ENCODE measurements at places on chromosomes 5 and 9. TPM values are rescaled to one million over a fixed set of nuclear protein-coding genes. Genes with fewer than 3 reads are reported as not detected.

GRCh38 chr5:113187906-113188305, 211.3 kb downstream of the DCP2 start:
- DNase-seq: no peak

- DNase-seq: no peak
Measured at GRCh38 chr5:83277953-83278352, 193.6 kb upstream of the VCAN start.

DNA sequence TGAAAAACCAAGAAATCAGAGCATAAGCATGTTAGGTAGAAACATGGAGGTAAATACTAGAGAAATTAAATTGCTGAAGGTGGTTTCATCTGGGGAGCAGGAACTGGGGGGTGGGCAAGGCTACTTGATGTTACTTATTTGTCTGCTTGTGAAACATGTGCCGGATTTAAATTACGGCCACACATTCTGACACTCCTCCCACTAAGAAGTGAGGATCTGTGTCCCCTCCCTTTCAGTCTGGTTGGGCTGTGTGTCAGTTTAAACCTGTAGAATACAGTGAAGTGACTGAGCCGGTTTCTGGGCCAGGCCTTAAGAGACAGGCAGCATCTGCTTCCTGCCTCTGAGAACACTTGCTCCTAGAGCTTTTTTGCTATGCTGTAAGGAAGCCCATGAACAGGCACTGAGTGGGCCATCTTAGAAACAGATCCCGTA, 2.3 kb upstream of the IARS1 start:
- no peak for DNase-seq

DNA sequence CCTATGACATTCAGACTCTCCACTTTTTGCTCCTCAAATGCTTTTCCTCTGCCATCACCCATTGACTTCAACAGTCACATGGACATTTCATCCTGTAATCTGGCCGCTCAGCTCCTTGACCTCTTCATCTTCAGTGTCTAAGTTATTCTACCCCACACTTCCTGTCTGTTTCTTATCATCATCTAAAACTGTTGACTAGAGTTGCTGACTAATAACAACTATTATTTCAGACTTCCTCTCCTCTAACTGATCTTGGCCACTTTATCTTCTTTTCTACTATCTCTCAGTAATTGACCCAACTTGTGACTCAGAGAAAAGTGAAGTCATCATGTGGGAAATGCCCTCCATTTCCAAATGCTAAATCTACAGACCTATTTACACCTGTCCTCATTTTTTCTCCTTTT, 254.7 kb upstream of the TRPC7 start:
- no peak for DNase-seq

- no peak for DNase-seq
Measured at GRCh38 chr5:105430516-105430915, 1867.9 kb upstream of the NUDT12 start.

DNA sequence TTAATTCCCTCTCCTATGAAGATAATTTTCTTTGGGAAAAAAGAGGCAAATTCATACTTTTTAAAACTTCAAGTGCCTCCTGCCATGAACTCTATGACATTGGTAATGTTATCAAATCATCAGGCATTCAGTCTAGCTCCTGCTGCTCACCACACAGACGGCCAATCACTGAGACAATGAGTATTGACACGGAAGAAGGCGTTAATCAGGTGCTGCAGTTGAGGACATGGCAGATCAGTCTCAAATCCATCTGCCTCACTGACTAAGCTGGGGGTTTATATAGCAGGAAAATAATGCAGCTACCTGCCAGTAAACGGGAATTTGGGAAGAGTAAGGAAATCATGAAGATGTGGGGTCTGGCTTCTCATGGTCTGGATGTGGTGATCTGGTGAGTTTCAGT, 1087.7 kb downstream of the CDH9 start:
- DNase-seq: no peak

DNA sequence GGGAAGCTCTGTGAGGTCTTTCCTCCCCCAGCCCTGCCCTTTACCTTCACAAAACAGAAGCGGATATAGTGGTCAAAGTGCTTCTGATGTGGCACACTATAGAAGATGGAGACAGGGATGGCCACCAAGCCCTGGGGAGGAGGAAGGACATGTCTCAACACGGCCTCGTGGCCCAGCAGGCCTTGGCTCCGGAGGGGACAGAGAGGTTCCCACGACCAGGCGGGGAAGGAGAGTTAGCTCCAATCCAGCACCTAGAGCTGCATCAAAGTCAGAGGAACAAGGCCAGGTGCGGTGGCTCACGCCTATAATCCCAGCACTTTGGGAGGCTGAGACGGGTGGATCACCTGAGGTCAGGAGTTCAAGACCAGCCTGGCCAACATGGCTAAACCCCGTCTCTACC, 4.1 kb upstream of the SPOUT1 start:
- no peak for DNase-seq

DNA sequence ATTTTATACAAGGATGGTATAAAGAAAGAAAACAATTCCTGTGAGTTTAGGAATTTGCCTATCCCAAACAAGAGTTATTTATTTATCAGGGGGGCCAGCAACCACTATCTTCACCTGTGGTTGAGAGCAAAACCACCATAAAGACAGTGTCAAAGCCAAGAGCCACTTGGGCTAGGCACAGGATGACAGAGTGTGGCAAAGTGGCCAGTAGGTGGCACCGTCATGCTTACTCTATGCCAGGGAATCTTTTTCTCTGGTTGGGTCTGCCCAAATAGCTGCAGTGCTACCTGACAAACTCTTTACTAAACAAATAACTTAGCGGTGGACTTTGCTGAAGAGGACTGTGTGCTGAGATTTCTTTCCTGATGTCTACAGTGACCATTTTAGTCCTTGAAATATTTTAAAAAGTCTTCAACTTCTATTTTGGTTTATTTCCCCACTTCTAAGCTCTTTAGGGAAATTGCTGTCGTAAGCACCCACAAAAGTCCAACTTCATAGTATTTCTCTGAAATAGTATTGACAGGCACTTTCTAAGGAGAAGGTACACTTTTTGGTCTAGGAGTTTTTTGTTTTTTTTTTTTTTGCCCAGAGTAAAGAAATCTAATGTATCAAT, 285.0 kb downstream of the RFX3 start:
- DNase-seq: peak; percentile 88

DNA sequence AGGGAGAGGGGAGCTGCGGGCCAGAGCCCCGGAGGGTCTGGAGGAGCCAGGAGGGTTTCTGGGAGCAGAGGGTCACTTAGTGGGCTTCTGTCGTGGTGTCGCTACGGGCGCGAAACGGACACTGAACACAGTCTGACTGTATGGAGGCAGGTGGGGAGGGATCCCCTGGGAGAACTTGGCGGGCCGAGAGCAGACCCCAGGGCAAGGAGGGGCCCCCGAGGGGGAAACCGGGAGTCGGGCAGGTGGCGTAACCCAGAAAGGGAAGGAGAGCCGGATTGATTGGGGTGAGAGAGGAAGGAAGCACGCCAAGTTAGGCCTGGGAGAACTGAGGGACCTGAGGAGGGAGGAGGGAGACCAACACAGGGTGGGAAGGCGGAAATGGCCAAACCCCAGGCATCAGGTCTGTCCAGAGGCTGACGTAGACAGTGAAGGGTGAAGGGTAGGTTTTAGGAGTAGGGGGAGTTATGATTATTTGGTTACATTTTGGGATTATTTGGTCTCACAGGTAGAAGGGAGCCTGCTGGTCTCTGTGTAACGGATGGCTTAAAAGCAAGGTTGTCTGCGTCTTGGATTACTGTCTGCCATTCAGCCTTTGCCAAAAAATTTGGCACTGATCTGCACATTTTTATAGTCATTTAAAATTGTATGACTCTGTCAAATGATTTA, 3.3 kb upstream of the MSMP start:
- DNase-seq: peak; percentile 50

DNA sequence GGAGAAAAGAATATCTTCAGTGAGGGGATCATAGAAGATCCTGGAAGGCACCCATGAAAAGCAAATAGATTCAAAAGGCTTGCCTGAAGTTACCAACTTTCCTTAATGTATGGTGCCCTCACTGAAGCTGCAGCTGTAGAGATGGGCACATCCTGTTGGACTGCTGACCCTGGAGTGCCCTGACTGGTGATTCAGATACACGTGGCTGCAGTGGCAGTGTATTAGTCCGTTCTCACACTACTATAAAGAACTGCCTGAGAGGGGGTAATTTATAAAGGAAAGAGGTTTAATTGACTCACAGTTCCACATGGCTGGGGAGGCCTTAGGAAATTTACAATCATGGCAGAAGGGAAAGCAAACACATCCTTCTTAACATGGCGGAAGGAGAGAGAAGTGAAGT, 80.3 kb downstream of the OSMR start:
- no peak for DNase-seq

DNA sequence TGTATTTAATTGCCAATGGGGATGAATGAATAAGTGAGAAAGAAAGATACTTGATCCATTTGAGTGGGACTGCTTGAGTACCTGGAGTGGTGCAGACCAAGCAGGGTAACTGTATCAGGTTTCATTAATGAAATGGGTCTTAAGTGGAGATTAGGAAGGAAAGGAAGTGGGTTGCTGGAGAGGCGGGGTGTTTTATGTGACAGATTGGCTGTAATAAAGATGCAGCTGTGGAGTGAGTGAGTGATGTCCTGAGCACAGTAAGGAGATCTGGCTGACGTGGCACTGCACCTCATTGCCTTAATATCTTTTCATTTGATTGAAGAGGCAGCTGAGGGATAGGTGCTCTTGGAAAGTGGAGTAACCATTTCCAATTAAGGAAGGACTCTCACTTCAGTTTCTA, 161.0 kb upstream of the CCDC152 start:
- DNase-seq: no peak

GRCh38 chr5:109711673-109712072, 21.9 kb downstream of the MAN2A1 start:
- no peak for DNase-seq

GRCh38 chr5:9198394-9198793, 347.5 kb downstream of the SEMA5A start:
- no peak for DNase-seq

DNA sequence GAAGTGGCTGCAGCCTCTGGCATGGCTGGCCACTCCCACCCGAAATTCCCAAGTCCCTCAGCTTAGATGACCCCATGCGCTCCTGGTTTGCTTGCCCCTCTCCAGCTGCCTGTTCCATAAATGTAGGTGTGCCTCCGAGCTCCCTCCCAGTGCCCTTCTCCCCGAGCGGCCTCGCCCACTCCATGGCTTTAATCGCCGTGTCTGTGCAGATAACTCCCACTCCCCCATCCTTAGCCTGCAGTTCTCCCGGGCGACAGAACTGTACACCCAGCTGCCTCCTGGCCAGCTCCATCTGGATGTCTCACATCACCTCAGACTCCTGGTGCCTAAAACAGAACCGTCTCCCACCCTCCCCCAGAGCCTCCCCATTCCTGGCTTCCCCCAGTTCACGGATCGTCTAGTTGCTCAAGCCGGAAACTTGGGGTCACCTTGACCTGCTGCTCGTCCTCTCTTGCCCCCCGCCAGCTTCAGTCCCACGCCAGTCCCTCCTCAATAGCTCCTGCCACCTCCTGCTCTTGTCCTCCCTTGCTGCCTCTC, 24.1 kb downstream of the HK3 start:
- no peak for DNase-seq

DNA sequence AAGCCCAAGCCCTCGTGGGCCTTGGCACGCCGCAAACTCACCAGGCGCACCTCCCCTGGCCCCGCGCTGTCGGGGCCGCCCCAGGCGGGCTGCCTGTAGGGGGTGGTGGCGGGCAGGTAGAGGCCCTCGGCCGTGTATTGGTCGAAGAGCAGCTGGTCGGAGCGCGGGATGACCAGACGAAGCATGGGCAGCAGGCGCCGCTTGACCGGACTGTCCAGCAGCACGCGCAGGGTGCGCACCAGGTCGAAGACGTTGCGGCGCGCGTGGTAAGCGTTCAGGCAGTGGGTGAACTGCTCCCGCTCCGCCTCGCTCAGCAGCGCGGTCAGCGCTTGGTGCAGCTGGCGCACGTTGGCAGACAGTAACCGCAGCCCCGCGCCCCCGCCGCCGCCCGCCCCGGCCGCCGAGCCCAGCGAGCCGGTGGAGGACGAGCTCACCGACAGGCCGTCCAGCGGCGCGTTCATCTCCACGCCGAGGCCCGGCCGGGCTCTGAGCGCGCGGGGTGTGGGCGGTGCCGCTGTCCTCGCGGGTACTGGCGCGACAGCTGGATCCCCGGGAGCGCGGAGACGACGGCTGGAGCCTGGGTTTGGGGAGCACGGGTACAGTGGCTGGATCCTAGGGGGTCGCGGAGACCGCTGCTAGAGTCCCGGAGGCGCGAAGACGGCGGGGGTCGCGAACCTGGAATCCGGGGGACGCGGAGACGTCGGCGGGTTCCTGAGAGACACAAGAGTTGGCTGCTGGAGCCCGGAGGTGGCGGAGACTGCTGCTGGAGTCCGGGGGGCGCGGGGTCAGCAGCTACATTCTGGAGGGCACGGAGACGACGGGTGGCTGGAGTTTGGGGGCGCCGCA, 709 bp downstream of the WHRN start:
- DNase-seq: peak; percentile 67

Gene FABP6
- not detected for total RNA-seq

Gene FAM221B
- total RNA-seq: not detected

Gene CARD9
- 0.56 TPM for total RNA-seq

Gene PCDHGA3
- total RNA-seq: 3.0 TPM

Gene LTC4S
- total RNA-seq: 22.2 TPM

Gene FAM78A
- total RNA-seq: 1.9 TPM

Gene NXNL2
- 0.81 TPM for total RNA-seq

Gene ZNF483
- total RNA-seq: 26.2 TPM

Gene RNF44
- 12.1 TPM for total RNA-seq

Gene TICAM2
- total RNA-seq: 1.1 TPM

Gene SLC34A3
- not detected for total RNA-seq

Gene PCDHB16
- 3.5 TPM for total RNA-seq

All from thyroid gland (tissue), 4 donors.